Sigmoid colon (tissue), 7 donors: ENCODE measurements at places on chromosomes 7 and 10. TPM values are rescaled to one million over a fixed set of nuclear protein-coding genes. Genes with fewer than 3 reads are reported as not detected.
A peak's percentile ranks its signal among the peaks of the same experiment; 100 is the strongest.

The VIPR2 gene
- 15.0 TPM for total RNA-seq

The SEPTIN7 gene
- 286 TPM for total RNA-seq

The BTBD16 gene
- total RNA-seq, result 0.54 TPM

The PRDX3 gene
- total RNA-seq, result 247 TPM

The ASB10 gene
- total RNA-seq, result not detected

The SORCS1 gene
- 18.3 TPM for total RNA-seq

The PAPSS2 gene
- total RNA-seq, result 8.2 TPM

The DOCK4 gene
- 22.1 TPM for total RNA-seq

The ASL gene
- total RNA-seq, result 30.7 TPM

The ETV1 gene
- total RNA-seq, result 13.6 TPM

DNA sequence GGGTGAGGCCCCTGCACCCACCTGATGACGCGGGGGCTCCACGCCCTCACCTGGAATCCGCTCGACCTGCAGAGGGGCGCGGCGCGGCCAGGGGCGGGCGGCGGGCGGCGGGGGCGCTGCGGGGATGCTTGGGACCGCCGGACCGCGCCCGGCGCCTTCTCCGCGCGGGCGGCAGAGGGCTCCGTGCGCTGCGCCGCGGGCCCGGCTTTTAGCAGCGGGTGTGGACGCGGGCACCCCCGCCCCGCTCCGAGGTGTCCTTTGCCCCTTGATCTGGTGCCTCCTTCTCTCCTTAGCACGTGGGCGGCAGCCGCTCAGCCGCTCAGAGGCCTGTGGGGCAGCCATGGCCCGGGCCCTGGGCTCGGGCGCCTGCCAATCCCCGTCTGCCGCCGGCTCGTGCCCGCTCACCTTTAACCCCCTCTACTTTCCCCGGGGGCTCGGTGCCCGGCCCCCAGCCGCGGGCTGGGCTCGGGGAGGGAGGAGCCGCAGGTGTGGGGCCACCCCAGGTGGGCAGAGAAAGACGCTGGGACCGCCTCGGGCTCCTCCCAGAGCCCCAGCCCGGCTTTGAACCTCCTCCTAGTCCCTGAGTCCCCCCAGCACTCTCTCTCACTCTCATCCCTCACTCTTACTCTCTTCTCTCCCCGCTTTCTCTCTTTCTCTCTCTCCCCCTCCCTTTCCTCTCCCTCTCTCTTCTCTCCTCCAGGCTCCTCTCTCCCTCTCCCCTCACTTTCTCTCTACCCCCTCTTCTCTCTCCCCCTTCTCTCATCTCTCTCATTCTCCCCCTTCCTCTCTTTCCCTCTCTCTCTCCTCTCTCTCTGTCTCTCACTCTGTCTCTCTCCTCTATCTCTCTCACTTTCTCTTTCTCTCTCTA is 19.7 kb upstream of the VPS37D start:
- DNase-seq, result no peak

- DNase-seq, result no peak
Observed at GRCh38 chr10:22308390-22308789, 7.8 kb upstream of the COMMD3 start.

GRCh38 chr10:119892188-119893065 is at the start of gene SEC23IP:
Gene SEC23IP, plus strand, starts transcription at chr10:119892730. Its CDS starts 53 bp downstream, at chr10:119892783.
- peak; percentile 99 for DNase-seq

- no peak for DNase-seq
Observed at GRCh38 chr7:128402356-128402755, 7.4 kb downstream of the IMPDH1 start.

- DNase-seq, result no peak
Observed at GRCh38 chr7:23121165-23121564, 15.6 kb downstream of the KLHL7 start.

- DNase-seq, result no peak
Observed at GRCh38 chr10:102384606-102385429, 10.7 kb upstream of the NFKB2 start.

GRCh38 chr10:126598009-126598408 is 72.5 kb downstream of the C10orf90 start:
- no peak for DNase-seq
